ENCODE measurements at places on chromosomes 11 and 22.

- no peak for DNase-seq
These were observed 35.4 kb upstream of the CCDC34 start for GRCh38 chr11:27398400-27398770.

DNA sequence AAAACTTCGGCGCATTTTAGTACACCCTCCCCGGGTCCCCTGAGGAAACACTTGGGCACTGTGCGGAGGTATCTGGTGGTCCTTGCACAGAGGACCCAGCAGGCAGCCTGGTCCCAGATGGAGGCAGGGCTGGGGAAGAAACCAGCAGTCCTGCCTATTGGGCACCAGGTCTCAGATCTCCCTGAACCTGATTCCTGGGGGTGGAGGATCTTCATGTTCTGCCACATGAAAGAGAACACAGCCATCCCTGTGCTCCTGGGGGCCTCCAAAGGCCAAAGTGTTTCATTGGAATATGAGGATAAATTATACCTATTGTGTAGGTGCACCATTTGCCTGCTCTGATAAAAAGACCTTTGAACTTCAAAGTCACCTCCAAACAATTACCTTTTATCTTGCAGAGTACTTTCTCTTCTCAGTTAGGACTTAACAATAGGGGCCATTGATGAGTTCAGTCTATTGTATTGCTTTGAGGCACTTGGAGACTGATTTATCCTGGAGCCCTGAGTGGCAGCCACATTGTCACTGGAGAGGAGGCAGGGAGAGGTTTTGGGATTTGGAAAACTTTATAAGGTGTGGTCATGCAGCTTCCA is 1.8 kb downstream of the RCN1 start:
- DNase-seq = no peak

DNA sequence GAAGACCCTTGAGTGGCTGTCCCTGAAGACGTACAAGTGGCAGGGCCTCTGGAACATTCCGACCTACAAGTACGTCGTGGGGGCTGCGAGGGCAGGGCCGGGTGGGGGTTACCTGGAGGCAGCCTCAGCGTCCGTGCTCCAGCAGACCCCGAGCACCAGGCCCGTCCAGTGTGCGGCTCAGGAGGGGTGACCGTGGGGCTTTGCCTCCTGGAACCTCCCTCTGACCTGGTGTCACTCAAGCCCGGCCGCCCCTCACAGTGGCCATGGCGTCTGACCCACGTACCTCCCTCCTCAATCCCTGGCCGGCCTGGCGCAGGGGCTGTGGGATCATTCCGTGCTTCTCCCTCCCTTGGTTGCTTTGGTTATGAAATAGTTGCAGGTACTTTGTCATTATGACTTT is 18.5 kb downstream of the RNH1 start:
- no peak for DNase-seq

DNA sequence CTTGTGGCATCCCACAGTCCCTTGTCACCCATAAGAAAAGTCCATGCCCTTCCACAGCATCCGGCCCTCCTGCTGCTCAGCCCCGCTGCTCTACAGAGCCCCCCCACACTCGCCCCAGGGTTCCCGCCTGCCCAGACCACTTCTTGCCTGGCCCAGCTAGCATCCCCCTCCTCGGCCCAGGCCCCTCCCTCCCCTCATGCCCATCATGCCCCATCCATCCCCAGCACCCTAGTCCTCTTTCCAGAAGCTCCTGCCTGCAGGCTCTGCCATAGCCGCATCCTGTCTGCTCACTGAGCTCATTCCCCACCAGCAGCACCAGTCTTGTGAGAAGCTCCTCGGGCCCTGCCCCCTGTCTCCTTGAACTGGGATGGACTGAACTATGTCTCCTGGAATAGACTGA is 54.4 kb downstream of the LINC01488 start:
- no peak for DNase-seq

GRCh38 chr22:47515384-47516125 is 753.1 kb downstream of the TBC1D22A start:
- no peak for DNase-seq

GRCh38 chr11:44568331-44568657 is 2.8 kb downstream of the CD82 start:
- no peak for DNase-seq

DNA sequence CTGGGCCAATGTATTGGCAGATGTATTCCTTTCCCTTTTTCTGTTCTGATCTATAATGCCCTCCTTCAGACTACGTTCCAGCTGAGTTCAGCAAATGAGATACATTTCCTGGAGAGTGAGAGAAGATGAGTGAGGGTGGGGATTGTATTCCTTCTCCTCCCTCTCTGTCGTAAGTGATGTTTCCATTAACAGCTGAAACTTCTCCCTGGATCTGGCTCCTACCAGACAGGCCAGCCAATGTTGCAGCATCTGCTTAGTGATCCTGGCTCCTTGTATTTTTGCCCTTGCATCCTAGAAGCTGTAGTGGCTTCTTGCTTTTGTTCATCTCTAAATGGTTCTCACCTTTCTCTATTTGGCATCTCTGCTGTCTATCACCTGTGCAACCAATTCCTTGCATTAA is 48.2 kb upstream of the MTMR2 start:
- no peak for DNase-seq

GRCh38 chr11:98003606-98004371 is 1017.0 kb upstream of the CNTN5 start:
- no peak for DNase-seq

DNA sequence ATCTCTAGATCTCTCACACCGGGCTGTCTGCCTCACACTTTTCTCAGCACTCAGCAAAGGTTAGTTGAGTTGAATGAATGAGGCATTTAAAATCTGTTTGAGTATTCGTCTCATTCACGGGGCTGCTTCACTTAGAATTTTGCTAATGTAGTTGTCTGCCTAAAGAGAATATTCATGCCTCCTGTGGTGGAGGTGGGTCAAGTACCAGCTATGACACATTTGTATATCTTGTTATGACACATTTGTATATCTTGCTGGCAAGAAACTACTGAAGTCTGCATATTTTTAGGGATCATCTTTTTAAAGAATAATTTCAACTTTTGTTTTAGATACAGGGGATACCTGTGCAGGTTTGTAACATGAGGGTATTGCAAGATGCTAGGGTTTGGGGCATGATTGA is 43.1 kb downstream of the LDLRAD3 start:
- no peak for DNase-seq
